GM12892 (cell line): ENCODE measurements at places on chromosomes 6 and 20.

- DNase-seq, result no peak
These were observed 15.7 kb upstream of the SIRT5 start for GRCh38 chr6:13558718-13559117.

DNA sequence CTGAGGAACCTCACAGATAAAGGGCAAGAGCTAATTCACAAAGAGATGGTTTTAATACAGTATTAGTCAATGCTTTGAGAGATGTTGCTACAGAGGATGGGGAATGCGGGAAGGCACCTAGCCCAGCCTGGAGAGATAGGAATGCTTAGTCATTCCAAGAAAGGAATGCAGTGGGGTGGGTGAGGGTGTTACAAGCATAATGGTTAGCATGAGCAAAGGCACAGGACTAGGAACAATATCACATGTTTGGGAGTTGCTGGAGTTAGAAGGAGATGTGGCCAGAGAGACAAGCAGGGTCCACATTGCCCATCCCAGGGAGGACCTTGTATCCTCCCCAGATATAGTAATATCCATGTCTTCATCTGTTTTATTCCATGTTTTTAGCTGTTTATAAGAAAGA lies 107.0 kb upstream of the OGFRL1 start:
- no peak for DNase-seq

- DNase-seq, result no peak
These were observed 31.2 kb downstream of the SPDEF start for GRCh38 chr6:34524971-34525370.

DNA sequence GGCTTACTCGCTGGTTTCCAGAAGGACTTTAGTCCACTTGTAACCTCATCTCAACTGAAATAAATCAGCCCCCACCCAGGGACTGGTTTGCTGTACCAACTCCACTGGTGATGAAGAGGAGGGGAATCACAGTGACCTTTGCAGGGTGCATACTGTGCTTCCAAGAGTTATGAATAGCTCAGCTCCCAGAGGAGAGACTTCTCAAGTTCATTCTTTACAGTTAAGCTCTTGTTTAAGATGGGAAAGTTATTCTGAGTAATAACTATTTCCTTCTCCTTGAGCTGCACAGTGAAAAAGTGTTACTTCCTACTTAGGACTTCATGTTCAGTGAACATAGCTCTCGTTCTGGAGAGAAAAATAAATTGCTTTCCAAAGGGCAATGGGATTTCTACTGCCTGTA lies 166.5 kb upstream of the ECI2 start:
- no peak for DNase-seq

- no peak for DNase-seq
These were observed 10.0 kb downstream of the SNX5 start for GRCh38 chr20:17958373-17959256.

DNA sequence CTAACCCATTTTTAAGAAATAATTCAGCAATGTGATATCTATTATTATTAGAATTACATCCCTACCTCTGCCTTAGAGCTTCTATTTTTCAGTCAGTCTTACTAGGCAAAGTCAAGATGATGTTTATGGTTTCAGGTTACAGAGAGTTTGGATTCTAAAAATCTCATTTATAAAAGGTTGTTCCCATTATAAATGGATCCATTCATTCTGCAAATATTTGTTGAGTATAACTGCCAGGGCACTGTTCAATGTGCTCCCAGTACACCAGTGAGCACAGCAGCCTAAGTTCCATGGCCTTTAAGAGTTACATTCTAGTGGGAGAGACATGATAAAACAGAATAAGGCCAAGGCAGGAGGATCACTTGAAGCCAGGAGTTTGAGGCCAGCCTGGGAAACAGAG lies 75.9 kb upstream of the EYA4 start:
- DNase-seq, result no peak

DNA sequence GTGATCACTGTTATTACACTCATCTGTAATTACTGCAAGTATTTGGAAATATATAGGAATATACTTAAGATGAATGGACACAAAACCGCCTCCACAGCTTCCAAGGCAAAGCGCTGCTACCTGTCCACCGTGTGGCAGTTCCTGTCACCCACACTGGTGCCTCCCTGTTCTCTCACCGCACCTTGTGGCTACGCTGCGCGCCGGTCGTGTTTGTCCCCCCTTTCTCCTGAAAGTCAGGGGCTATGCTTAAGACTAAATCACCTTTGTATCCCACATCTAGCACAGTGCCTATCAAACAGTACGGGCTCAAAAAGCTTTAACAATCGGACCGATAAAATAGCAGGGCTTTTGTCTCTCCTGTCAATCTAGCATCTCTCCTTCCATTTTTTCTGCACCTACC lies 23.0 kb downstream of the LY86 start:
- no peak for DNase-seq

- no peak for DNase-seq
These were observed 281.8 kb upstream of the PLCB4 start for GRCh38 chr20:8787090-8787489.

DNA sequence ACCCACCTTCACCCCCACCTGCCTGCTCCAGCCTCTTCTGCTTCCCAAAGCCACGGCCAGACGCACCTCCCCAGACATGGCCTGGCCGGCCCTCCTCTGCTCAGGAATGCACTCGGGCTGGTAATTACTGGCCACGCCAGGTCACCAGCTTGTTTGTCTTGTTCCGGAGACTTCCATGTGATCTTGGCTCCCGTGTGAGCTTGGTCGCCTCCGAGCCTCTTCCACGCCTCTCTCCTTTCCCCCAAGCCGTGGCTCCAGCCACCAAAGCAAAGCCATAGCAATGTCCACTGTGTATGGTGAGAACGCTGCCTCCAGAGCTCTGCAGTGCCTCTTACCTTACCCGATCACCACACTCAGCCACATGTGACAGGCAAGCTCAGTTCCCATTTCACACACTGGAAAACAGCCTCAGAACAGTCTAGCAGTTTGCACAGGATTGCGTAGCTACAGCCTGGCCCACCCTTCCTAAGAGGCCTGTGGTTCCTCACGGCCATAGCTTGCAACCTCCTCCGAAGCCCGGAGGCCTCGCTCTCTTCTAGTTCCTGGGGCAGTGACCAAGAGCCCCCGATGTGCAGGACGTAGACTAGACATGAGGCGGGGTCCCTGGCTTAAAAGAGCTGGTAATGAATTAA lies 48.1 kb upstream of the AFDN start:
- no peak for DNase-seq

DNA sequence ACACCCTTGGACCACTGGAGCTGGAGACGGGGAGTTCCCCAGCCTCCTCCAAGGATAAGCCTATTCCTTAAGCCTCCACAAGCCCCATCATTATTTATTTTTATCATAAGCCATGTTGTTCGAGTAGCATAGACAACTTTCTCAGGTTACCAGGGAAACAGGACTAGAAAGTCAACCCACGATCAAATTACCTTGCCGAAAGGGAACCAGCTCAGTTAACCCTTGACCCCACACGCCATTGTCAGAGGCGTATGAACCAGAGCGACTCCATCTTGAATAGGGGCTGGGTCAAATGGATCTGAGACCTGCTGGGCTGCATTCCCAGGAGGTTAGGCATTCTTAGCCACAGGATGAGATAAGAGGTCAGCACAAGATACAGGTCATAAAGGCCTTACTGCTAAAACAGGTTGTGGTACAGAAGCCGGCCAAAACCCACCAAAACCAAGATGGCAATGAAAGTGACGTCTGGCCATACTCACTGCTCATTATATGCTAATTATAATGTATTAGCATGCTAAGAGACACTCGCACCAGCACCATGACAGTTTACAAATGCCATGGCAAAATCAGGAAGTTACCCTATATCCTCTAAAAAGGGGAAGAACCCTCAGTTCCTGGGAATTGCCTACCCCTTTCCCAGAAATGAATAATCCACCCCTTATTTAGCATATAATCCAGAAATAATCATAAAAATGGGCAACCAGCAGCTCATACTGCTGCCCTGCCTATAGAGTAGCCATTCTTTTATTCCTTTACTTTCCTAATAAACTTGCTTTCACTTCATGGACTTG lies 22.4 kb downstream of the SYNJ2 start:
- no peak for DNase-seq

DNA sequence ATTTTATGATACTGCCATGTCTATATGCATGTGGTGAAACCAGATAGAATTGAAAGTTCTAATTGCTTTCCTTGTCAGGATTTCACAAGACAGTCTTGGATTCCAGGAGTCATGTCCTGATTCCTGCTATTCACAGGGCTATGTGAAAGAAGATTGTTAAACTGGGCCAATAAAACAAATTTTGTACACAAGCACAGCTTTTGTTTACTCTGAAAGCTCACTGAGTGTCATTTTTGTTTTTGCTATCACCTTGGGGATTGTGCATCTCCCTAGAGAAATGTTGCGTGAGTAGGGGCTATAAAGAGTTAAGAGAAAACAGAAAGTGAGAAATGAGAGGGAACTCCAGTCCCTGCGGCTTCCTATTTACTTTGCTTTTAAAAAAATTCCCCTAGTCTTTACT lies 627.5 kb downstream of the PKHD1 start:
- DNase-seq, result no peak

DNA sequence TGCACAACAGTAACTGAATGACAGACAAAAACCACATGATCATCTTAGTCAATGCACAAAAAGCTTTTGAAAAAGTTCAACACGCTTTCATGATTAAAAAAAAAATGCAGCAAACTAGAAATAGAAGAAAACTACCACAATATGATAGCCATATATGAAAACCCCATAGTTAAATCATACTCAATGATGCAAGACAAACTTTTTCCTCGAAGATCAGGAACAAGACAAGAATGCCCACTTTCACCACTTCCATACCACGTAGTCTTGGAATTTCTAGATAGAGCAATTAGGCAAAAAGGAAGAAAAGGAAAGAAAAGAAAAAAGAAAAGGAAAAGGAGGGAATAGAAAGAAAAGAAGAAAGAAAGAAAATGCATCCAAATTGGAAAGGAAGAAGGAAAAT lies 44.6 kb upstream of the SLC23A2 start:
- no peak for DNase-seq

GRCh38 chr20:37298190-37298939 lies 8.9 kb downstream of the MANBAL start:
- DNase-seq, result no peak

DNA sequence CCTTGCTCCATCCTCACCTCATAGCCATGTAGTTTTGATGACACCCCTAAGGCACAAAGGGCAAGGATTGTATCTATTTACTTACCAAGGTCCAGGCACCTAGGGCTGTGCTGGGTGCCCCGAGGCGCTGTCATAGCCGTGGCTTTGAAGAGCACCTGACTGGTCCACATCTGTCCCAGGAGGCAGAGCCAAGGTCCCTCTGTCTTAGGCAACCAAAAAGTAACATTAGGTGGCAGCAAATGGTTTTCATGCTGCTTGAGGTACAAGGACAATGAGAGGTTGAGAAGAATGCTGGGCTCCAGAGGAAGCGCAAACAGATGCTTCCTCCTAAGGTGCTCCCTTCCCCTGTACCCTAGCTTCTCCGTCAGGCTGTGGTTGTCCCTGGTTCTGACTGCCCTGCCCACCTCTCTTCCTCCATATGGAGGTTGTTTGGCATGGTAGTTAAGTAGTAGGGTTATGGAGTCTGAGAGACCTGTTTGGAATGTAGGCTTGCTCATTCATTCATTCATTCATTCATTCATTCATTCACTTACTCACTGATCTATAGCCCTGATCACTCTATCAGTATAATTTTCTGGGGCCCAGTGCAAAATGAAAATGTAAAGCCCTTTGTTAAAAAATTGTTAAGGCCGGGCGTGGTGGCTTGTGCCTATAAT lies 3.0 kb upstream of the UQCC2 start:
- DNase-seq, result no peak

- DNase-seq, result no peak
These were observed 69.8 kb downstream of the CD83 start for GRCh38 chr6:14187406-14187805.

DNA sequence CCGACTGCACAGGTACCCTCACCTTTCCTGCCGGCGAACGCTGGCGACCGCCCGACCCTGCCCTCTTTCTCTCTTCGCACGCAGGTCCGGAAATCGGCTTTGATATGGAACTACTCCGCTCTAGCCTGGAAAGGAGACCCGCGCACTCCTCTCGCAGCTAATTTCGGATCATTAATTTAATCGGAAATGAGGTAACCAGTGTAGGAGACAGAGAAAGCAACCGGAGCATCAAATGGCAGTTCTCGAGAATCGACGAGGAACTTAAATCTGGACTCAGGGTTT lies 949 bp upstream of the ATXN1 start:
- no peak for DNase-seq

GRCh38 chr20:50921803-50922501 lies 9.3 kb downstream of the ADNP start:
- DNase-seq, result no peak
